ENCODE measurements at places on chromosomes 2 and 18. TPM values are rescaled to one million over a fixed set of nuclear protein-coding genes. Genes with fewer than 3 reads are reported as not detected.

The CNDP1 gene
- not detected for total RNA-seq

The PRKAG3 gene
- not detected for total RNA-seq

The C2orf66 gene
- 0.09 TPM for total RNA-seq

The SANBR gene
- 3.0 TPM for total RNA-seq

Data from activated CD4-positive, alpha-beta T cell treated with anti-CD3 and anti-CD28 coated beads for 36 hours (primary cell).